RPMI7951 (cell line): ENCODE measurements at places on chromosomes 2 and 18.
A peak's percentile ranks its signal among the peaks of the same experiment; 100 is the strongest.

DNA sequence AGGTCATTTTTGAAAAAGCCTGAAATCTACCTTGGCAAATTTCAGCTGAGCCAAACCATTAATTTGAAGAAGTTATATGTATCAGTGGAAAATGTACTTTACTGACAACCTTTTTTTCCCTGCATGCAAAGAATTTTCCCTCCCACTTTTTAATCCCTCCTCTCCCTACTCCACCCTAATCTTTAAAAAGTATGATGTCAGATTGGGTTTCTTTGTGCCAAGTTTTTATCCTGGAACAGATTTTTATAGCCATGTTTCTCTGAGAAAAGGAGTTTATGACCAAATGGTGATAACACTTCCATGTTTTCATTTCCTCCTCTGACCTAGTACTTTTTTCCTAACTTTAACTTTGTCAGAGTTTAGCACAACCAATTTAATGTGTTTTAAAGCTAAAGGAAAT is 250.3 kb upstream of the FOSL2 start:
- DNase-seq, result no peak

GRCh38 chr18:45775241-45775676 is 50.2 kb upstream of the SIGLEC15 start:
- DNase-seq, result peak; percentile 79

DNA sequence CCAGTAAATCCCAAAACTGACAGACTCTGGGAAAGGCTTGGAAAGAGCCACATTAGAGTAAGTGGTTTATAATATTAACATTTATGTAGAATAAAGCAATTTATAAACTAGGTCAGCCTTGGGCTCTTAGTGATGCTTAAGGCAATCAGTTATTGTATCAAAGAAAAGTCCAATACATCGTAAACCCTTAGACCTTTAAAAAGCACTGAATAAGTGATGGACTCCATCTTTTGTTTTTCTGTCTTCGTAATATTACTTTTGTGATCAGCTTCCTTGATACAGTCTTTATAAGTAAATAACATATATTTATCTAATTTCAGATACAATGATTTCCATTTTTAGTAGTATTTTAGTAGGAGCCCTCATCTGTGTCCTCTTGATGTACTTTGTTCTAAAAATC is 28.7 kb downstream of the DDX1 start:
- DNase-seq, result no peak

- no peak for DNase-seq
Observed at GRCh38 chr18:27645929-27646328, 460.8 kb upstream of the CHST9 start.
